ENCODE measurements at places on chromosomes 2 and 18.

DNA sequence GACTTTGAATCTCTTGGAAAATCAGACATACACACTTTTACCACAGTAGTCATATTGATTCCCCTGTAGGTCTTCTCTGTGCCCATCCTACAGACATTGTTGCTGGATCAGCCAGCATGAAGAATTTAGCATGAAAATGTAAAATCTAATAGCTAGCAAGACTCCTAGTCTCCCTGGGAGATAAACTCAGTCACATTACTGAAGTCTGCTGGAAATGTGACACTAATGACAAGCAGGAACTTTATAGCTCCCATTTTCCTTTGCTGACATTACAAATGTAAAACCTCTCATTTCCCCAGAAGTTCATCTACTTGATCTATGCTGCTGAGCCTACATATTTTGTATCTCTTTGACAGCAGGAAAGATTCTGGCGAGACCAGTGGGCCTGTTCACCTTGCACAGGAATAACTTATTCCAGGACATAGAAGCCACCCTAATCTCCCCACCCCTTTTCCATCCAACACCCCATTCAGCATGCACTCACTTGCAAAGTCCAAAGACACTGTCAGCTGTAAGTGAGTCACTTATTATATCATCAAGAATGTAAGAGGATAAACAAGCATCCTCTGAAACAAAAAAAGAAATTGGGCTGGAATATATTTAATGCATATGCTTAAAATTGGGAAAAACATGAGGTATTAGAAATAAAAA, 648.3 kb upstream of the PKDCC start:
- H3K4me3 ChIP-seq, result no peak overlapping the region
- H3K27ac ChIP-seq, result no peak overlapping the region
- H3K4me1 ChIP-seq, result no peaks in the 10 kb centered on the region
- H3K36me3 ChIP-seq, result no peaks in the 10 kb centered on the region
- no peak for DNase-seq

- H3K36me3 ChIP-seq, result peaks cover 14% of the 10 kb centered on the region
- DNase-seq, result no peak
- peaks cover 48% of the 10 kb centered on the region for H3K4me1 ChIP-seq
- H3K4me3 ChIP-seq, result no peak overlapping the region
- no peaks in the 10 kb centered on the region for H3K27me3 ChIP-seq
Measured at GRCh38 chr18:59150236-59150635, 10.6 kb downstream of the SEC11C start.

GRCh38 chr2:99636144-99637034, 146.6 kb upstream of the REV1 start:
- DNase-seq, result no peak
- H3K4me1 ChIP-seq, result no peaks in the 10 kb centered on the region
- H3K36me3 ChIP-seq, result peaks cover 1% of the 10 kb centered on the region

DNA sequence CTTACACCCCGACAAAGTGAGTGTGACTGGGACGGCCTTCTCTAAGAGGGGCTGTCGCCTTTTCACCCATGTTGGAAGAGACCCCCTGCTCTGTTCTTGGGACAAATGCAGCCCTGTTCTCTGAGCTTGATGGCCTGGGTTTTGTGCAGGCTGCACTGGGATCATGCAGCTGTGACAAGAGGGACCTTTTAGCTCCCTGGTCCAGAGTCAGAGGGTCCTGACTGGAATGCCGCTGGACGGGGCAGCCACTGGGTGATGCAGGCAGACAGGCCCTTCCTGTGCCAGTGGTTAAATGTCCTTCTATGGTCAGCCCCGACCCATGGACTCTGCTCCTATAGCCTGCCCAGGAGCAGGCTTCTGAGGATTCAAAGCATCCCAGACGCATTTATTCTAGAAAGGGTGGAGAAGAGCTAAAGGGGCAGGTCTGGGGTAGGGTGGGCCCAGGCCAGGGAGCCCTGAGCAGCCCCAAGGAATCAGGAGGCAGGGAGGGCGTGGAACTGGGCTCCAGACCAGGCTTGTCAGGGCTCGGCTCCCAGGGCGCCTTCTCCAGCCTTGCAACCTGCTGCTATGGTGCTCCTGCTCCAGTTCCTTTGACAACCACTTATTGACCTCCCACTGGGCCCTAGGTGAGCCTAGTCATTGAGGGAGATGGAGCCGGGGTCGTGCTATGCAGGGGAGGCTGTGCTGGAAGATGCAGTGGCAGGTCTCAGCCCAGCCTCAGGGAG, 277.9 kb upstream of the HS6ST1 start:
- no peaks in the 10 kb centered on the region for H3K4me1 ChIP-seq
- DNase-seq, result no peak
- H3K36me3 ChIP-seq, result no peaks in the 10 kb centered on the region
- no peak overlapping the region for H3K4me3 ChIP-seq
- H3K27me3 ChIP-seq, result no peaks in the 10 kb centered on the region

DNA sequence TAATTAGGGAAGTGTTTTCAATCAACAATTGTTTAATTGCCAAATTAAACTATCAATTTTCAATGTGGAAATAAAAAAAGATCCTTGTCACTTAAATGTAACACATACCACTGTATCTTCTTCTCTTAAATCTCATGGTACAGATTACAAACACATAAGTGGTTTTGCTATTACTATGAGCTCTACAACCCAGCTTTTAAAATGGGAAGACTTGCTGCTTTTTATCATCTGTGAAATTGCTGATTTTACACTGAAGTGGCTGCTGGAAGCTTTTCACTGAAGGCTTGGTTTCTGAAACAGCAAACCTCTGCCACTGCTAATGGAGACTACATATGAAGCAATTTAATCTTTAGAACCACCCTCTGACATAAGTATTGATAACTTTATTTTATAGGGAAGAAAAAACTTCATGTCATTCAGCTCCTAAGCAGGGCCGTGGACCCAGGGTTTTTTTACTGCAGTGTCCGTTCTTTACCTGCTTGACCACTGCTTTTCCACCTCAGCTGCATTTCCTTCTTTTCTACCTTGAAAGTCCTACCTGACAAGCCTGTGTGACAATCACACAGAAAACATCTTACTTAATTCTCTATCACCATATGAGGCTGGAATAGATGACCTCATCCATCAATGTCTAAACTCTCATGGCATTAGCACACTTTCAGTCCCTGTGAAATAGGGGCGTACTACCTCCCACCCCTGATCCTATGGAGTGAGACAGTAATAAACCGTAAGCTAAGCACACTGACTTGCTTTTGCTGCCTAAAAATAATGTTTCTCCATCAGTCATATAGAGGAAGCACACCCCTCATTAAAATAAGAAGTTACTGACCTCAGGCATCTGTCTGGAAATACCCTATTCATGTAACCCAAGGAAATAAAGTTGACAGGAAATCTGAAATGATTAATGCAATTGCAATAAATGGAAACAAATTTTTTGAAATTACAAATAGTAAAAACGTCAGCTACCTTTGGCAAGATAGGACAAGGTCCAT, 19.2 kb upstream of the SLC8A1 start:
- DNase-seq, result no peak
- H3K4me1 ChIP-seq, result no peaks in the 10 kb centered on the region
- no peaks in the 10 kb centered on the region for H3K36me3 ChIP-seq
- no peak overlapping the region for H3K27ac ChIP-seq

DNA sequence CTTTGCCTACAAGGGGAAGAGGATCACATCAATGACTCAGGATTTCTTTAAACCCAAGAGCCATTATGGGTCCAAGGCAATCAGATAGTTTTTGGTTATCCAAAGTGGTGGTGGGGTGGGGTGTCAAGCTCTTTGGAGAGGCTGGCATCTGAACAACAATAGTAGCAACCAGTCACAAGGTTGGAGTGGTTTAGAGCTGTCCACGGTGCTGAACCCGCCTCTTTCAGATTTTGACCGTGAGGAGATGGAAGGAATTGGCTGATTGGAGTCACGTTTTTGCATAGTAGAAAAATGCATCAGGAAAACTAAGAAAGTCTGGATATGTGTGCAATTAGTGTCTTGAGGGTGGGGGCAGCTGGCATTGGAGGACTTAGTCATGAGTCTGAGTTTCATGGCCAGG, 159.9 kb downstream of the LOXHD1 start:
- H3K27me3 ChIP-seq, result peaks cover 4% of the 10 kb centered on the region
- H3K4me1 ChIP-seq, result no peaks in the 10 kb centered on the region
- no peaks in the 10 kb centered on the region for H3K36me3 ChIP-seq
- DNase-seq, result peak; percentile 5

- no peak overlapping the region for H3K27ac ChIP-seq
- peaks cover 20% of the 10 kb centered on the region for H3K4me1 ChIP-seq
- DNase-seq, result no peak
- no peak overlapping the region for H3K4me3 ChIP-seq
Measured at GRCh38 chr2:216881411-216881810, 21.5 kb upstream of the TNP1 start.

- no peak for DNase-seq
- peaks cover 4% of the 10 kb centered on the region for H3K4me1 ChIP-seq
Measured at GRCh38 chr2:209638346-209638745, 133.3 kb upstream of the UNC80 start.

GRCh38 chr2:3035385-3036050, 342.1 kb downstream of the EIPR1 start:
- no peaks in the 10 kb centered on the region for H3K36me3 ChIP-seq
- no peaks in the 10 kb centered on the region for H3K4me1 ChIP-seq
- H3K27me3 ChIP-seq, result no peaks in the 10 kb centered on the region
- no peak overlapping the region for H3K27ac ChIP-seq

- peaks cover 1% of the 10 kb centered on the region for H3K36me3 ChIP-seq
- no peak for DNase-seq
- H3K27me3 ChIP-seq, result no peaks in the 10 kb centered on the region
- H3K4me3 ChIP-seq, result no peak overlapping the region
Measured at GRCh38 chr18:66156946-66157687, 406.3 kb downstream of the CDH7 start.

DNA sequence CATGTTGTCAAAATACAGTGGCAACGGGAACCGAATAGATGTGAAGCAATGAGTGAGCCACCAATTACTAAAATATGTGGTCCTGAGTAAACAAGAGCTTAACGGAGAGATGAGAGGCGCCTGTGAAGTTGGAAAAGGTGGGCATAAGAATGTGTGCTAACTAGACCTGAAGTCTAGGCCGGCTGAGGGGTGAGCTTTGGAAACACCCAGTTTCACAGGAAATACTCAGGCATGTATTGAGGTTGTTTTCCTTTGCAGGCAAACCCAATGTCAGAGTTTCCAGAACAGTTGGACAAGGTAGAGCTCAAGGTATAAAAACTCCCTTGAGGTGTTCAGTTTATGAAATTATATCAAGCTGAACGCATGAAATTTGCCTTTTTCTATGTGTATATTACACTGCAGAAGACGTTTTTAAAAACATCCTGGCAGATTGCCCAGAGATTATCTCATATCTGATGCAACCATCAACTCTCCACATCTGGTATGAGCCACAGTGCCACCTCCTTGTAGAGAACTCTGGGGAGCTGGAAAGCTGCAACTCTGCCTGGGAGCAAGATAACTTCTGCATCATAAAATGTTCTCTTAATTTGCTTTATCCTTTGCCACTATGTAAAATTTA, 3.9 kb upstream of the WDSUB1 start:
- H3K4me3 ChIP-seq, result peak overlapping the region; percentile 44
- DNase-seq, result peak; percentile 40
- H3K27me3 ChIP-seq, result no peaks in the 10 kb centered on the region
- H3K36me3 ChIP-seq, result no peaks in the 10 kb centered on the region

- H3K4me1 ChIP-seq, result no peaks in the 10 kb centered on the region
- no peak for DNase-seq
Measured at GRCh38 chr18:68667121-68667520, 47.8 kb downstream of the TMX3 start.

DNA sequence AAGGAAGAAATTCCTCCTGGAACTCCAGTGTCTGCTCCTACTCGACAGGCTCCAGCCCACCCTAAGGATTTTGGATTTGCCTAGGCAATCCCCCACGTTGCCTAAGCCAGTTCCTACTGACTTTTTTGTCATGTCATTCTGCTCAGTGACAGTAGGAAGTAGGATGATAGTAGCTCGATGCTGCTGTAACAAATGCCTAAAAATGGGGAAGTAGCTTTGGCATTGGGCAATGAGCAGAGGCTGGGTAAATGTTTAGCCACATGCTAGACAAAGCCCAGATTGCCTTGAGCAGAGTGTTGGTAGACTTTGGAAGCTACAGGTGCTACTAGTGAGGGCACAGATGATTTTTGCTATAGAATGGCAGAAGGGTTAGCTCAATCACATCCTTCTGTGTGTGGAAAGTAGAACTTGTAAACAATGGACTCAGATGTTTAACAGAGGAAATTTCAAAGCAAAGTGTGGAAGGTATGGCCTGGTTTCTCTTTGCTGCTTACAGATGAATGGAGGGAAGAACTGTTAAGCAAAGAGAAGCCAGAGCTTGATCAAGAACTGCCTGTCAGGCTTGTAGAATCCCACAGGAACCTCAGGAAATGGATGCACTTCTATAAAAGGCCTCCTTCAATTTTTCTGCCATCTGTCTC, 154.8 kb downstream of the RNF144A start:
- H3K4me3 ChIP-seq, result no peak overlapping the region
- no peaks in the 10 kb centered on the region for H3K4me1 ChIP-seq
- no peak for DNase-seq

GRCh38 chr2:172488556-172488955, 61.2 kb downstream of the ITGA6 start:
- no peaks in the 10 kb centered on the region for H3K27me3 ChIP-seq
- DNase-seq, result no peak
- H3K4me3 ChIP-seq, result no peak overlapping the region
- H3K27ac ChIP-seq, result no peak overlapping the region
- H3K4me1 ChIP-seq, result peaks cover 19% of the 10 kb centered on the region
